SJSA1 (cell line): ENCODE measurements at places on chromosomes 2 and 18.
A peak's percentile ranks its signal among the peaks of the same experiment; 100 is the strongest.

- no peak for DNase-seq
Measured at GRCh38 chr2:42331569-42332284, 29.3 kb downstream of the COX7A2L start.

DNA sequence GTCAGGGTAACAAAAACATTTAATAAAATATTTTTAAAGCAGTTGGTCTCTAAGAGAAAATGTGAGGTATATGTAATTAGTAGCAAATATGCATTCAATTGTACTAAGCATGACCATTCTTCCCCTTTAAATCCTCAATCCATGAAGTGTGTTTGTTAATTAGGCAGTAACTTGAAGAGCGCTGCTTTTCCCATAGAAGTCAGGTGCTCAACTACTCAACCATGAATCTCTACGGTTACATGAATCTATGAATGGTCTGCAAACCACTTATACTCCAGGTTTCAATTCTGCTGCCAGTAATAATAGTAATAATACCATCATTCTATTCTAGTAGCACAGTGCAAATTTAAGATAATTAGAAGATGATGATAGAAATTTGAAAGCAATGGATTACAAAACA is 55.8 kb downstream of the SLC8A1 start:
- no peak for DNase-seq

DNA sequence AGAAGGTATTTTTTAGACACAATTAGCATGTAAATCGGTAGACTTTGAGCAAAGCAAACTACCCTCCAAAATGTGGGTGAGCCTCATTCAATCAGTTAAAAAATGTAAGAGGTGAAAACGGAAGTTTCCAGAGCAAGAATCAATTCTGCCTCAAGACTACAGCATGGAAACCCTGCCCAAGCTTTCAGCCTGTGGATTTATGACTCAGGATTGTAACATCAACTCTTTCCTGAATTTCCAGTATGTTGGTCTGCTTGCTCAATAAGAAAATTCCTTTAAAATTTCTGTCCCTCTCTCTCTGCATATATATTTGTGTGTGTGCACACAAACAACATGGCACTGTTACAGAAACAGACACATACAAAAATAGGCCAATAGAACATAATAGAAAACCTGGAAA is 228.6 kb upstream of the DOK6 start:
- DNase-seq: no peak

GRCh38 chr2:120764991-120765677 is 29.5 kb downstream of the GLI2 start:
- no peak for DNase-seq

- DNase-seq: peak; percentile 86
Measured at GRCh38 chr2:201130524-201131186, 14.7 kb downstream of the CFLAR start.
